ENCODE measurements at places on chromosomes 3 and 15.

DNA sequence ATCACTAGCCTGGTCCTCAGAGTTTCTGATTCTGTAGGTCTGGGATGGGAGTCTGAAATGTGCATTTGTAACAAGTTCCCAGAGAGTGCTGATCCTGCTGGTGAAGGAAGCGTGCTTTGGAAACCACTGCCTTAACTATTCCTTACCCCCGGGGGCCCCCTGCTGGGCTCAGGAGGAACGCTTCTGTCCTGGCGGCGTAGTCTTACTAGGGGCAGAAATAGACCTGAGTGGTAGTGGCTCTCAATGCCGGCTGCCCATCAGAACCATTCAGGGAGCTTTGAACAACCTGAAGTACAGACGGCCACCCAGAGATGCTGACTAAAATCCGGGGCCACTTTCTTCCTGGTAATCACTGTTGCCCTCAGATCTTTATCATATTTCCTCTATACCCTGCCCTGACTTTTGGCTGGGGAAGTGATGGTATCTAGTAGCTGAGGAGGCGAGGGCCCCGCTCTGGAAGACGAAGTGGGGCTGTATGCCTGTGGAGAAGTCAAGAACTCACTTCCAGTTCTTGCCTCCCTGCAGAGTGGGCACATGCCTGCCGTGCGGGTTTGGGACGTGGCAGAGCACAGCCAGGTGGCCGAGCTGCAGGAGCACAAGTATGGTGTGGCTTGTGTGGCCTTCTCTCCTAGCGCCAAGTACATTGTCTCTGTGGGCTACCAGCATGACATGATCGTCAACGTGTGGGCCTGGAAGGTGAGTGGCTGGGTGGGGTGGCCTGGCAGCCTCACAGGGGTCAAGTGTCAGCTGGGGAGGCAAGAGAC is 16.3 kb upstream of the JMJD7 start:
- peak; percentile 44 for DNase-seq

DNA sequence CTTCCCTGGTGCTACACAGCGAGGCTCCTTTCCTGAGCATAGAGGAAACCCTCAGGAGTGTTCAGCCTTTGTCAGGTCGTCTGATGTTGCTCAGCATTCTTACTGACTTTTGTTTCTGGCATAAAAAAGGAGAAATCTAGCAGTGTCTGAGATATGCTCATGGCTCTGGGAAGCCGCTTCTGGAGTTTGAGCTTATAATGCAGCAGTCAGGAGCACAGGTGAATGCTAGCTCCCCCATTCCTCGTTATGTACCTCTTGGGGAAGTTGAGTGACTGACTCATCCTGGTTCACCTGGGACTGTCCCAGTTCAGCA is 49.2 kb upstream of the MYZAP start:
- no peak for DNase-seq

- no peak for DNase-seq
Observed at GRCh38 chr15:89999676-90000185, 1.4 kb upstream of the ZNF710 start.

GRCh38 chr3:40237889-40238571 is 71.5 kb upstream of the EIF1B start:
- no peak for DNase-seq

DNA sequence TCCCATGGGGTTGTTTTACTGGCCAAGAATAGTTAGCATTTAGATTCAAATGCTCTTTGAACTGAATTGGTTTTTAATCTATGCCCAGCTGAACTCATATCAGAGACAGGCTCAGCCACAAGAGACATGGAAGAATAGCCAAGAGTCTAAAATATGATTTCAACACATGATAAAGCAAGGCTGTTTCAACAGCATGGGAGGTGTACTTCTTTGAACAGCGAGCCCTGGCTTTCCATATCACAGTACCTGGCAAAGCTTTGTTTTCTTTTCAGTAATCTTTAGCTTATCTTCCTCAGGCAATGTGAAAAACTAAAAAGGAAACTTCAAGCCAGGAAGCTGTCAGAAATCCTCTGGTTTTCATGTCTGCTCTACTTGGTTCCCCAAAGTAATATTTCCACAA is 413.6 kb upstream of the ADAMTS9 start:
- no peak for DNase-seq

DNA sequence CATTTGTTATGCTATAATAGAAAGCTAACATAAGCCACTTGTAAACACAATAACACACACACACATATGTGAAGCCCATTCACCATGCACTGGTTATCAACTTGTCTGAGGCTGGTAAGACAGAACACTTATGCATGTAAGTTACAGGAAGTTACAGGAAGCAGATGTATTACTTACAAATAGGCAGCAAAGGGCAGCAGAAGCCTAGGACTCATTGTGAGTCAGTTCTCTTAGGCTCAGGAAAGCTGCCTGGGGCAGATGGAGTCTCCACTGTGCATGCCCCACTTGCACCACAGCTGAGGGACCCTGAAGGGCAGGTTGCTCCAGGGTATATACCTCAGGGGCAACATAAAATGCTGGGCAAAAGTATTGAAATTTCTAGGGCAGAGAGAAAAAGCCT is 748.8 kb upstream of the CCDC54 start:
- no peak for DNase-seq

- DNase-seq = no peak
Observed at GRCh38 chr3:30273304-30274072, 332.9 kb upstream of the TGFBR2 start.

DNA sequence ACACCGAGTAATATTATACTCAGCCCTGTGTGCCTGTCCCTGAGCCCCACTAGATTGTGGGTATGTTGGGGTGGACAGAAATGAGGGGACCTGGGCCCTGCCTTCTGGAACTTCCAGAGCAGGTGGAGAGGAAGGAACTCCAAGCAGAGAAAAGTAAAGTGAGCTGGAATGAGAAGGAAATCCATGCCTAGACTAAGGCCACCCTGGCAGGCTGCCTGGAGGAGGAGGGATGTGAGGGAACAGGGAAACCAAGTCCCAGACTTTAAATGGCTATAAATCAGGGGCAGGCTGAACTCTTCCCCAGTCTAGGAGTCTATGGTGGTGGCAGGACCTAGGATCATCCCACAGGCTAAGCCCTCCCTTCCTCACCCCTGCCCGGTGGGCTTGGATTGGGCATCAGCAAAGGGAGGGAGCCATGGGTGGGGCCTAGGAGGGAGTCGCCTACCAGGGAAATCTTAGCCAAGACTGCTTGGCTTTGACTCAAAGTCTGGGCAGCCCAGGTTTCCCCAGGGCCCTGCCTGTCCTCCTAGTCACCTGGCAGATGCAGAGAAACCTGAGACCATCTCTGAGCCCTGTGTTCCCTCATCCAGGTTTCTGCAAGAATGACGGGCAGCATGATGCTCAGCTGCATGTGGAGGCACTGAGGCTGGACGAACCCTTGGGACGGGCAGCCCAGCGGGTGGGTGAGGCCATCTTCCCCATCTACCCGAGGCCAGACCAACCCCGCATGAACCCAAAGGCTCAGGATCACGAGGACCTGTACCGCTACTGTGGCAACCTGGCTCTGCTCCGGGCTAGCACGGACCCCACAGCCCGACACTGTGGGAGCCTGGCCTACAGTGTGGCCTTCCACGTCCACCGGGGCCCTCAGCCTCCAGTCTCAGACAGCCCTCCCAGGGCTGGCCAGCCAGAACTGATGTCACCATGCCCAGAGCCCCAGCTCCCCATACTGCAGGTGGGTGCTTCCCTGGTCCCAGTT is 15.6 kb upstream of the STRA6 start:
- DNase-seq = no peak

DNA sequence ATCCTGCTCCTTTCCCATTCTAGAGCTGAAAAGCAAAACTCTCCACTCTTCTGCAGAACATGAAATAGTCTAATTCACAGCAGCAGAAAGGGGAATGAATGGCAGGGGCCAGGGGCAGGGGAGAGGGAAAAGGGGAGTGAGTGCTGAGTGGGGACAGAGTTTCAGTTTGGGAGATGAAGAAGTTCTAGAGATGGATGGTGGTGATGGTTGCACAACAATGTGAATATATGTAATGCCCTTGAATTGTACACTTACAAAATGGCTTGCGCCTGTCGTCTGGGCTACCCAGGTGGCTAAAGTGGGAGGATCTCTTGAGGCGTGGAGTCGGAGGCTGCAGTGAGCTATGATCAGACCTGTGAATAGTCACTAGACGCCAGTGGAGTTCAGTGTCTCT is 78.5 kb upstream of the MEF2A start:
- no peak for DNase-seq

DNA sequence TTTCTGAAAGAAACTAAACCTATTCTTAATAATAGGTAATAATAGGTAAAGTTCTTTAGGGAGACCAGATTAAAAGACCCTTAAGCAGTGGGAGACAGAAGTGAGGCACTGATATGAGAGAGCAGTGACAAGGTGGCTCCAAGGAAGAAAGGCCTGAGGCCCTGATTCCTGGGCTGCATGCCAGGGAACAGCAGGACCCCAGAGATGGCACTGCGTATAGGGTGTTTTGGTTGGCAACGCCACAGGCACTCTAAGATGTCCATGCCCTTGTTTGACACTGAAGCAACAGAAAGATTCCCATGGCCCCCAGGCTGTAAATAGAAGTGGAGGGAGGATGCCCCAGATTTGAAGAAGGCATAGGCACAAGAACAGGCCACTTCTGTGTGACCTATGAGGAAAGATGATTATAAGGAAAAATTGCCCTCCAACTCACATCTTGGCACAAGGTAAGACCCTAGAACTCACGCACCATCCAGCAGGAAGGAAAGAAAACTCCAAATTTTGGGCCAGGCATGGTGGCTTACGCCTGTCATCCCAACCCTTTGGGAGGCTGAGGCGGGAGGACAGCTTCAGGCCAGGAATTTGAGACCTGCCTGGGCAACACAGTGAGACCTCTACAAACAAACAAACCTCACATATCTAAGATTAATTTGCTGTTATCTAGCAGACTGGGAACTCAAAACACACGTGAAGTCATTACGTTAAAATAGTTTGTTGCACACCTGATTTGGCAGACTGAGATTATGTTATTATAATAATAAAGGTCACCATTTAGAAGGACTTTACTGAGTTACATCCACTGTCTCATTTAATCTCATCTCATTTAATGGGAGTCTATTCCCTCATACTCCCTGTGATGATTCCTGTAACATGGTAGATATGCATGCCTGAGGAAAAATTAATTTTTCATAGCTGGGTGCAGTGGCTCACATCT is 10.5 kb upstream of the BLM start:
- no peak for DNase-seq

- no peak for DNase-seq
Observed at GRCh38 chr3:134325706-134326105, 48.5 kb downstream of the AMOTL2 start.

DNA sequence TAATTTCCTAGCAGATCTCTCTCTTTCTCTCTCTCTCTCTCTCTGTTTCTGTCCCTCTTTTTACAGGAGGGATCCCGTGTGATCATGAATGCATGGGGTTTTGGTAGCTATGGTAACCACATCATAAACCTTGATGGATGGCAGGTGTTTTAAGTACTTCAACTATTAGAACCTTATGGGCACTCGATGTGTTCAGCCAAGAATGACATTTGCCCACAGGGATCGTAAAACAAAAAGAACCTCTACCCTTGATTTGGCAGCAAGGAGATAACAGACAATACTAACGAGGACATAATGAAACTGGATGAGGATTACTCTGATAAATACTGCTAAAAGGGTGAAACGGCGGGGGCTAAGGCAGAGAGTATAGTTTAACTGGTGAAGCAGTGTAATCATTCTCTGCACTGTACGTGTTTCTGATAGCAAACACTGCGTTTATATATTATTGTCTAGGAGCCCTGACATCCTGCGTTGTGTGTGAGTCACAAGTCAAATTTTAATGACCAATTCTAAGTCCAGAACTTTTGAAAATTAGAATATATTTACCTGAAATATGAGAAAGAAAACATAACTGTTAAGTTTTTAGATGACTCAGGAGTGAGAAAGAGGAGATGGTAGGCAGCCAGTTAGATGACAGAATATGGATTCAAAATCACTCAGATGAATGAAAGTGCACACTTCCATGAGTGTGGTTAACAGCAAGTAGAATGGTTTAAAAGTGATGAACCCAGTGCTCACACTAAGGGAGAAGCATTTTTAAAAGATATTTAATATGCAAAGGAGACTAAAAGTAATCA is 80.3 kb downstream of the OTOL1 start:
- DNase-seq = no peak

- DNase-seq = no peak
Observed at GRCh38 chr3:112089956-112090886, 4.0 kb downstream of the C3orf52 start.

GRCh38 chr3:67415511-67415910 is 238.9 kb downstream of the SUCLG2 start:
- DNase-seq = no peak
